Cardiac fibroblast (primary cell): ENCODE measurements at places on chromosomes 2 and 18.

- peak; percentile 78 for DNase-seq
Observed at GRCh38 chr2:46831051-46831868, 84.3 kb downstream of the MCFD2 start.

DNA sequence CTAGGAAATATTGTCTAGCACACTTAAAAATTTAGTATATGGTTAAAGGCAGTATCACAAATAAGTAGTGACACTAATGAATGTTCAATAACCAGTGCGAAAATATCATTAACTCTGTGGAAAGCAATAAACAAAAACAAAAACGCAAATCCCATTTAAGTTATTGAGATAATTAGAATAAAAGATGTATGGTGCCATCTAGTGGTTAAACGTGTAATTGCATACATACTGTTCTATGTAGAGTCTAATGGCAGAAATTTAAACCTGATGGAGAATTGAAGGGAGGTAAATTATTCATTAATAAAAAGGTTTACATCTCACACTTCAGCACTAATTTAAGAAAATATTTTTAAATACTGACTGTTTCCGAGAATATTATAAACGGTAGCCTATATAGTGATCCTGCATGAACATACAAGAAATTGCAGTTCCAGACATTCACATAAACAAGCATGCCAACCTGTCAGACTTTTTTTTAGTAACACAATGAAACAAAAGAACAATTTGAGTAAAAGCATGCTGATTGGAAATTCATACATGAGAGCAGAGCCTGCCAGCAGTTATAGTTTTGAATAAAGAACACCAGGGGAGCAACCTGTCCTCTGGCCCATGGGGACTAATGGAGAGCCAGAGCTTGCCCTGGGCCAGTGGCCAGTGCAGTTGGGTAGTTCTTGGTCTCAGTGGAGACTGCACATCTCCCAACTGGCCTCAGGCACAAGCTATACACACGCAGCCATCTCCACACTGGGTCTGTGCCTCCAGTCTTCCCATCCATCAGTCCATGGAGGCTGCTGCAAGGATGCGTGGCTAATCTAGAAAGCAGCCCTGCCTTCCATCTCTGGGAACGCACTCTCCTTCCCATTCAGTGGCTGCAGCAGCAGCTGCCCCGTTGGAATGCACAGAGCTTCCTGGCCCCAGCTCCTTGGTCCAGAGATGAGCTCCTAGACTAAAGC lies 28.0 kb downstream of the GCG start:
- peak; percentile 77 for DNase-seq

- no peak for DNase-seq
Observed at GRCh38 chr2:9006368-9006767, 2.9 kb upstream of the MBOAT2 start.

GRCh38 chr2:154710685-154711084 lies 12.2 kb downstream of the KCNJ3 start:
- no peak for DNase-seq

GRCh38 chr2:225510796-225511195 lies 111.3 kb downstream of the NYAP2 start:
- no peak for DNase-seq

DNA sequence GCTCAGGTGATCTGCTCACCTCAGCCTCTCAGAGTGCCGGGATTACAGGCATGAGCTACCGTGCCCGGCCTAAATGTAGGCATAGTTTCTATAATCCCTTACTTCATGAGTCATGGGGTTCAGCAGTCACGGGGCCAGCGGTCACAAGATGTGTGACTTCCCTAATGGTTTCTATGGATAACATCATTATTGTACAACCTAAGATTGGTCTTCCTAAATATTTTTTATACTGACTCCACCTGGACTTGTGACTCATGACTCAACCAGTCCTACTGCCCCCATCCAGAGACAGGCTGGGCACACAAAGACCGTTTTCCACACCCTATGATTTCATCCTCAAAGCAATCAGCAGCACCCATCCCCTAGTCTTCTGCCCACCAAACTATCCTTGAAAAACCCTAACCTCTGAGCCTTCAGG lies 15.9 kb downstream of the FAM210A start:
- DNase-seq, result peak; percentile 57
